Right atrium auricular region (tissue), 2 donors: ENCODE measurements at places on chromosomes 2 and 18. TPM values are rescaled to one million over a fixed set of nuclear protein-coding genes. Genes with fewer than 3 reads are reported as not detected.

- no peak for DNase-seq
Observed at GRCh38 chr2:226623587-226624368, 175.8 kb downstream of the IRS1 start.

DNA sequence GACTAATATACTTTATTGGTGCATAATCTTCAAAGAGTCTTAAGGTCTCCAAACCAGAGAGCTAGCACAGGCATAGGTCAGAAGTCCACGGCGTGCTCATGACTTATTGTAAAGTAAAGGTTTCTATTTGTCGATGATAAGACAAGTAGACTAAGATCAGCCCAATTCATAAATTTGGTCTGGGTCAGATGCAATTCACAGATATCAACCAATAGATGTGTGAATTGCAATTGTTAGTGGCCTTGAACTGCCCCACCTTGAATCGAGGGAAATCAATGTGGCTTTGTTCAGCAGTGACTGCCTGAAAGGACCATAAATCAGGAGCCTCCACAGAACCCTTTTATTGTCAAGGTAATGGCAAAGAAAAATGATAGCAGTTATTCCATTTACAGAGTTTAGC, 39.1 kb upstream of the CPS1 start:
- no peak for DNase-seq

The ANKAR gene
- total RNA-seq: 4.9 TPM

- no peak for DNase-seq
Observed at GRCh38 chr18:13558790-13559189, 167.6 kb downstream of the FAM210A start.

DNA sequence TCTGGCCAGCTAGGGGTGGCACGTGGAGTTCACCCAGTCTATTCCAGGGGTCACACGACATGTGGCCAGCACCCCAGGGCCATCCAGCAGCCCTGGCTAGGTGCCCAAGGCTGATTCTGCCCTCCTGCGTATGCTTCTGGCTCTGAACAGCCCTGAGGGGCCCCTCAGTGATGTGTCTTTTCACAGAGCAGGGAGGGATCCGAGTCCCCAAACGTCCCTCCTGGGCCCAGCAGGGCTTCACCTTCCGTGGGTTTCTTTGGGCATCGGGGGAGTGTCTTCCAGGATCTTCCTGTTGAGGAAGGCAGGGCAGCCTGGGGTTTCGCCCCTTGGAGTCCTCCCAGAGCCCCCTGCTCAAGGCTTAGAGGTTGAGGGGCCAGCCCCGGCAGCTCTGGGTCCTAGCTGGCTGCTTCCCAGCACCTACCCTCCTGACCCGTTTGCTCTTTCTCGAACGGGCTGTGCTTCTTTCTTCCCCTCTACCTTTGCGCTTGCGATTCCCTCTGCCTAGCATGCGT, 165.9 kb downstream of the DYSF start:
- DNase-seq: peak; percentile 54

The TUBA3E gene
- 9.5 TPM for total RNA-seq

- no peak for DNase-seq
Observed at GRCh38 chr2:194927489-194927888, 729.5 kb upstream of the SLC39A10 start.

DNA sequence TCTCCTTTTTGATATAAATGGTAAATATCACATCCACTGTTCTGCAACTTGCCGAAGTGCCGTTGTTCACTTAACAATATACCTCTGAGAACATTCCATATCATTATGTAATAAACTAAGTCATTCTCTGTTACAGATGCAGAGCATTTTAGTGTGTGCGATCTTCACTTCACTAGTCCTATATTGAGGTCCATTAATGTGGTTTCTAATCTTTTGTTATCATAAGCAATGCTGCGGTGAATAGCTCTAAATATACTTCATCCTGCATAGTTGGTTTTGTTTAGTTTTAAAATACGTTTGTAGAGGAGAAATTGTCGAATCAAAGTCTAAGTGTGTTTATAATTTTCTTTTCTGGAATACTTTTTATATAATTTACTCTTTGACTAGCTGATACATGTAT, 280.3 kb upstream of the TRIB2 start:
- no peak for DNase-seq

DNA sequence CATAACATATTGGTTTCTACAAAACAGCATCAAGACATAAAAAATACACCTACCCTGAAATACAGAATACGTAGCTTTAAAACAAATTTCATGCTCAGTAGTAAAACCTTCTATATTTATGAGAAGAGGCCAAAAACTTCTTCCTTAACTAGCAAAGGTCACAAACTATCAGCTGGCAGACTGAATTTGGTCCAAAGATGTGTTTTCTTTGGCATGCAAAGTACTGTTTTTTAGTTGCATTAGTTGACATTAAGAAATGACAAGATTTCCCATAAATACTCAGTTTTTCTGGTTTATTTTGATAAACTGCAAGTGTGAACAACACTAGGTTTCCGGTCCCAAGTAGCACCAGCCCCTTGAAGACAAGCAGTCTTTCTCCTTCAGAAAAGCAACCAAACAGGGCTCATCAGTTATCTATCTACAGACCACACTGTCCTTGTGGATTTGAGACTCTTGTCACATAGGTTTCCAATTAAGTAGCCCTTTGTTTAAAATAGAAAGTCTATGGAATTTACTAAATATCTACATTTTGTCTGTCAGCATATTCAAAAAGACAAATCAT, 35.6 kb downstream of the SLC25A12 start:
- no peak for DNase-seq

GRCh38 chr18:12085136-12085535, 8.5 kb upstream of the ANKRD62 start:
- no peak for DNase-seq

DNA sequence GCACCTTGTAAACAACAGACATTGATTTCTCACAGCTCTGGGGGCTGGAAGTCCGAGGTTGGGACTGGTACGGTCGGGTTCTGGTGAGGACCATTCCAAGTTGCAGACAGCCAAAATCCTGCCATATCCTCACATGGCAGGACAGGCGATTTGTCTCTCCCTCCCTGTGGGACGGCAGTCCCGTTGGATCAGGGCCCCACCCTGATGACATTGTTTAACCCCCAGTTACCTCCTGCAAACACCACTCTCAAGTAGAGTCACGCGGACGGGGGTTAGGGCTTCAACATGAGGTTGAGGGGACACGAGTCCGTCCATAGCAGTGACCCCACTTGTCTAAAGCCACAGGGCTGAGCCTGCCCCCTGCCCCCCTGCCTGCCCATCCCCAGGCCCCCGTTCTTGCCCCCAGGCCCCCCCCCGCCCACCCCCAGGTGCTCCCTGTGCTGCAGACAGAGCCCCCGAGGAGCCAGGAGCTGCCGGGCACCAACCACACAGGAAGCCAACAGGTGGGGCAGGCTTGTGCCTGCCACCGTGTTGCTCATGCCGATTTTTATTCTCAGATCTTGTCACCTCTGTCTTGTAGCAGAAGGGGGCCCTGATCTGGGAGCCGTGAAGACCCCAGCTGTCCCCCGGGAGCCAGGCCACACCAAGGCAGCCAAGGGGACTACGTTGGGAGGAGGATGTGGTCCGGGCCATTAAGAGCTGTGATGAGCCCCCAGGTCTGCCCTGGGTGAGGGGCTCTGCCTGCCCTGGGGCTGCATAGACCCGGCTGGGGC, 82.2 kb downstream of the NFATC1 start:
- DNase-seq: no peak

DNA sequence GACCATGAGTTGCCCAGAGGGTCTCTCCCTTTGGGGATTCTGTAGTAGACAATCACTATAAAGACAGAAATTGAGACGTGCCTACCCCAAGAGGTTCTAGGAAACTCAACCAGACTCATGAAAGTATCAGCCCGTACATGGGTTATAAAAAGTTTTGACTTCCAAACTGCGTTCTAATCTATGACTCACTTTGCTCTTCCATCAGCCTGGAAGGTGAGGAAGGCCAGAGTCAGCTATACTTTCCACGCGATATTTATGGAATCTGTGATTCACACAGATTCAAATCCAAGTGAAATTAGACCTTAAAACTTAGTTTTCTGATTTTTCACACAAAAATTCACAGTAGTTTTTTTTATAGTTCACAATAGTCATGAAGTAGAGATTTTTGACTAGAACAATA, 7.7 kb upstream of the LYPD1 start:
- no peak for DNase-seq

The RFX8 gene
- total RNA-seq: not detected

The KCNIP3 gene
- total RNA-seq: 5.9 TPM

GRCh38 chr2:170703776-170704476, 11.2 kb upstream of the SP5 start:
- no peak for DNase-seq

GRCh38 chr2:190877436-190877835, 3.2 kb upstream of the GLS start:
- no peak for DNase-seq

The ANTXR1 gene
- 27.3 TPM for total RNA-seq

GRCh38 chr2:3586220-3586619, 8.7 kb upstream of the COLEC11 start:
- no peak for DNase-seq

The ARHGEF33 gene
- total RNA-seq: 0.24 TPM

The QPCT gene
- total RNA-seq: 10.1 TPM
